ENCODE measurements at places on chromosomes 6 and 20.
A peak's percentile ranks its signal among the peaks of the same experiment; 100 is the strongest.

DNA sequence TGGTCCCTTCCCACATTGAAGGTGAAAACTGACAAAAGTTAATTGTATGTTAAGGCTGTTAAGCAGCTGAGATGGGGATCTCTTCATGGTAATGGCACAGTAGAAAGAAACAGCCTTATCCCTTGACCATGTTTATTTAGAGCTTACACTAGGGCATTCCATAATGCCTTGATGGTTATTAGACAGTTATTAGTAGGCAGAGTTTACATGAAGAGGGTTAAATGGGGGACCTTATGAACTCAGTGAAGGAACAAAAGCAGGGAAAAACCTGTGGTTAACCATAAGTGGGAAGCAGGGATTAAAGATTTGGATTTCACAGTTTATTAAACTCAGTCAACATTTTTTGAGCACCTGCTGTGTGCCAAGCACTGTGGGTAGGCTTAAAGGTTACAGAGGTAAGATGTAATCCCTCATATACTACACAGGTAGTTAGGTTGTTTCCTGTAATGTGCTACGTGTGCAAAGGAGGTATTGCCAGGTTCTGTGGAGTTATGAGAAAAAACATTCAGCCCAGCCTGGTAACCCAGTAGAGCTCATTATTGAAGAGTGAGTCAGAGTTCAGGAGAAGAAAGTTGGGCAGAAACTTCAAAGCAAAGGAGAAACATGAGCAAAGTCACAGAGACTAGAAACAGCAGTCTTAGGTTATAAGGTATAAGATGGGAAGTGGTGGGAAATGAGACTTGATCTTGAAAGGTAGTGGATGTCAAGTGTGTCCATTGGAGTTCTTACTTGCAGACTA lies 32.3 kb upstream of the GNRH2 start:
- peak; percentile 87 for ATAC-seq

GRCh38 chr6:7881765-7882500 lies 28.7 kb downstream of the TXNDC5 start:
- ATAC-seq: no peak

DNA sequence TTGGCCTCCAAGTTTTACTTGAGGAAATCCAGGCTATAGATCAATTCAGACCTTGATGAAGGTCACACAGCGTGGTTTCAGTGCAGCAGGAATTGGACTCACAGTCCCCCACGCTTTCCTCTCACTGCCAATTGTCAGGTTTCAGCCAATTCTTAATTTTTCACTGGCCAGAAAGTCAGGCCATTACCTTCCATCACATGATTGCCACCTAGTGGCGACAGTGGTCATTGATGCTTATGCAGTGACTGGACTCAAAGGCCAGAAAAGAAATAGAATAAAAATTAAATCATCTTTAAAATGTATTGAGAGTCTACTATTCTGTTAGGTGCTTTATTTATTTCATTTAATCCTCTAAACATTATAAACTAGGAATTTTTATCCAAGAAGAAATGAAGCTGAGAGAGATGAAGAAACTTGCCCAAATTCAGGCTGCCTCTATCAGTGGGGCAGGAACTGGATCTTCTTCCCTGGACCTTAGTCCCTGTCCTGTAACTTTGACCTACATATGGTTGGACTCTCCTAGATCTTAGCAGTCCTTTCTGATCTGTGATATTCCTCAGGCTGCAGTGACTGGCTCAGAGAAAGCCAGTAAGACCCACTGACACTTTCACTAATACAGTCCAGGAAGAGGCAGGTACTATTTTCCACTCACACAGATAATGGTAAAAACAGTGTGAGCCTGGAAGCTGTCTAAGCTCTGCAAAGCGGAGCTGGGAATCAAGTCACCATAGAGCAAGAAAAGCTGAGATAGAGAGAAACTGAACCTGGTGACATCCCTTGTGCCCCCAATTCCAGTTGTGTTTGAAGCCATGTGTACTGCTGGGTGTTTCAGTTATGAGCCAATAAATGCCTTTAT lies 133.3 kb downstream of the ELOVL4 start:
- ATAC-seq: peak; percentile 71

GRCh38 chr6:12348530-12349511 lies 58.7 kb downstream of the EDN1 start:
- peak; percentile 100 for ATAC-seq

All from SK-N-SH treated with all-trans-retinoic acid at 6 μM for 48 hours (cell line).